BJ (cell line): ENCODE measurements at places on chromosomes 1 and 21.

- no peak for DNase-seq
These were observed 1.2 kb downstream of the NEGR1 start for GRCh38 chr1:72281144-72281543.

GRCh38 chr21:16072737-16073136 is 343.0 kb downstream of the USP25 start:
- DNase-seq, result peak; percentile 21

DNA sequence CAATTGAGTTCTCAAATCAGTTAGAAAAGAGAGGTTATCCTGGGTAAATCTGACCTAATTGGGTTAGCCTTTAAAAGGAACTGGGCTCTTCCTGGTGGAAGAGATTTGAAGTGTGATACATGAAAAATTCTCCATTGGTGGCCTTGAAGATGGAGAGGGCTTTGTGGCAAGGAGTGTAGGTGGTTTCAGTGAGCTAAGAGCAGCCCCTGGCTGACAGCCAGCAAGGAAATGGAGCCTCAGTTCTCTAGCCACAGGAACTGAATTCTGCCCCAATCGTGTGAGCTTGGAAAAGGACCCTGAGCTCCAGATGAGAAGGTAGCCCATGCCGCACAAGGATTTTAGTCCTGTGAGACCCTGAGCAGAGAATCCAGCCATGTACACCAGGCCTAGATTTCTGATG is 12.7 kb upstream of the HYI start:
- DNase-seq, result no peak

GRCh38 chr1:93437976-93438605 is 9.8 kb upstream of the FNBP1L start:
- peak; percentile 17 for DNase-seq
